Stomach (tissue), 19 donors: ENCODE measurements at places on chromosomes 11 and 22. TPM values are rescaled to one million over a fixed set of nuclear protein-coding genes. Genes with fewer than 3 reads are reported as not detected.

DNA sequence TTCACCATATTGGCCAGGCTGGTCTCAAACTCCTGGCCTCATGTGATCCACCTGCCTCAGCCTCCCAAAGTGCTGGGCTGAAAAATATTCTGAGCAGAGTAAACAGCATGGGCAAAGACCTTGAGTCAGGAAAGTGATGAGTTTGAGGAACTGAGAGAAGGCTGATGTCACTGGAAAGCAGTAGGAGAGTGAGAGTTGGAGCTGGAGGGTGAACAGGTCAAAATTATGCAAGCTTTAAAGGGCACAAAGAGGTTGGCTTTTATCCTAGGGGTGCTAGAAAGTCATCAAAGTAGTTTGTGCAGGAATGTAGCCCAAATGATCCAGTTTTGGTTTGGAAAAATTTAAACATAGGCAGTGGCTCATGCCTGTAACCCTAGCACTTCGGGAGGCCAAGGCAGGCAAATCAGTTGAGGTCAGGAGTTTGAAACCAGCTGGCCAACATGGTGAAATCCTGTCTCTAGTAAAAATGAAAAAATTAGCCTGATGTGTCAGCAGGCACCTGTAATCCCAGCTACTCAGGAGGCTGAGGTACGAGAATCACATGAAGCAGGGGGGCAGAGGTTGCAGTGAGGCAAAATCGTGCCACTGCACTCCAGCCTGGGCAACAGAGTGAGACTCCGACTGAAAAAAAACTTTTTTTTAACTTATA is 44.7 kb upstream of the CXCR5 start:
- DNase-seq: no peak

The OVOL1 gene
- not detected for total RNA-seq

The WT1 gene
- not detected for total RNA-seq

The ROBO4 gene
- 1.8 TPM for total RNA-seq

The ACTN3 gene
- total RNA-seq: not detected

GRCh38 chr11:69267395-69267805 is 26.6 kb upstream of the MYEOV start:
- no peak for DNase-seq
